ENCODE measurements at places on chromosomes 1 and 21.

DNA sequence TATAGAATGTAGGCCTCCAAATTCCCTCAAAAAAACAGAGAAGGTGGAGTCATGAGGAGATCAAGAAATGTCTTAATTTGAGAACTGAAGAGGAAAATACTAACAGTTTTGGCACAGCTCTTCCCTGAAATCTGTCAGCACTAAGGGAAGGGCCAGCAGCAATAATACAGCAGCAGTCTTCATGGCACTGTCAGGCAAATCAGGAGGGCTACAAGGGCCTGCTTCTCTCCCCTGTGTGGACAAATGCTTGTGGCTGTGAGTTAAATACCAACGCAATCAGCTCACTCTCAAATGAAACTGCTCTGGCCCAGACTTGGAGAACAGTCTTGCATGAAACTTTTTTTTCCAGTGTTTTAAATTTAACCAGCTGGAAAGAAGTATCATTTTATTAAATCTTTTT lies 20.5 kb upstream of the CNN3 start:
- DNase-seq: no peak

- DNase-seq: no peak
Observed at GRCh38 chr1:225824533-225824941, 14.6 kb downstream of the EPHX1 start.

DNA sequence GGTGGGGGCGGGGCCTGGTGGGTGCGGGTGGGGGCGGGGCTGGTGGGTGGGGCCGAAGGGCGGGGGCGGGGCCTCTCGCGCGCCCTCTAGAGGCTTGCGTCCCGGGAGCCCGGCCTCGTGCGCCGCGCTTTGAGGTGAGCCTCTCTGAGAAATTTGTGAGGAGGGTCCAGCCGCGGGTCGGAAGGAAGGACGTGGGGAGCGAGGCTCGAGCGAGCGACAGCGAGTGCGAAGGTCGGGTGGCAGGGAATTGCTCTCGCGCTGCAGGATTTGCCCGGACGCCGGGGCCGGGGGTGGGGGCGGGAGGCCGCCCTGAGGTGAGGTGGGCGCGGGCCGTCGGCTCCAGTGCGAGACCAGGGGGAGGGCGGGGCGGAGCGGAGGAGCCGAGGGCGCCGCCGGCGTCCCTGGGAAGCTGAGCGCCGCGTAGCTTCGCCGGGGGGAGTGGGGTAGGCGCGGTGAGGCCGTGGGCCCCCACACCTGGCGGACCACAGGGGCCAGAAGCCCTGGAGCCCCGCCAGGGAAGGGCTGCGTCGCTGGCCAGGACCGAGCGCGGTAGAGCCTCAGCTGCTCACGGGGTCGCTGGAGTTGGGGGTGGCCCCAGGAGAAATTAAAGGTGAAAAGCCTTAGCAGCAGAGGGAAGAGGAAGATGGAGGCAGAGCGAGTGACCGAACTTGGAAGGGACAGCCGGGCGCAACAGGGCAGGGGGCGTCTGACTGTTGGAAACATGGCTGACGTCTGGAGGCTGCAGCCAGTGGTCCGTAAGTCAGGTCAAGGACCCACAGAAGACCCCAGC lies 754 bp upstream of the LSS start:
- peak; percentile 92 for DNase-seq

DNA sequence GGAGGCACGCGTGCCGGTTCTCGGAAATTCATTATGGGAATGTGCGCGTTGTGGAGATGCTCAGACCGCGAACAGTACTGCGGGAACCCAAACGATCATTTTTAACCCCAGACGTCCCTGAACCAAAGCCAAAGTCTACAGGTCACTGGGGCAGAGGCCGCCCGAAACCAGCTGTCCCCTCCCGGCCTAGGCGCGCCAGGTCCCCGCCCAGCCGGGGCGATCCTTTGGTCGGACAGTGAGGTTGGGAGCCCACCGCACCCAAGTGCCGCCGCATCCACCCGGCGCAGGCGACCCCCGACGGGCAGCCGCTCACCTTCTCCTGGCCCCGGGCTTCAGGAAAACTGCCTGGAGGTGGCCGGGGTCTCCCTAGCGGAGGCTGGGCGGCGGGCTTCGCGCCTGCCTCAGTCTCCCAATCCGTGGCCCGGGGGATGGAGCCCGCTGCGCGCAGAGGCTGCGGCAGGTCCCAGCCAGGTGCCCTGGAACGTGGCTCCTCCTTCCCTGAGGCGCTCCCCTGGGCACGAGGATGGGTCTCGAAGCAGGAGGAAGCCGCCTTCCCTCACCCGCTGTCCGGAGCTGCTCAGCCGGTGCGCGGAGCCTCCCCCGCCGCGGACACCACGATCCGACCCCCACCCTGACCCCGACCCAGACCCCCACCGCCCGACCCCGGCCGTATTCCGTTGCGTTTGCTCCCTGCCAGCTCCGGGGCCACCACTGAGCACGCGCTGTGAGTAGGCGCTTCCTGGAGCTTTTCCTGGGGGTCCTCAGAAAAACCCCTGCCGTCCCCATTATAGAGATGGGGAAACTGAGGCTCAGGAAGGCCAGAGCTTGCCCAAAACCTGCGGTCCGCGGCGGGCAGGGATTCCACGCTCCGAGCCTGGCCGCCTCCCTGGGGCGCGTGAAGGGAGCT lies 8.1 kb upstream of the SLX9 start:
- DNase-seq: no peak

DNA sequence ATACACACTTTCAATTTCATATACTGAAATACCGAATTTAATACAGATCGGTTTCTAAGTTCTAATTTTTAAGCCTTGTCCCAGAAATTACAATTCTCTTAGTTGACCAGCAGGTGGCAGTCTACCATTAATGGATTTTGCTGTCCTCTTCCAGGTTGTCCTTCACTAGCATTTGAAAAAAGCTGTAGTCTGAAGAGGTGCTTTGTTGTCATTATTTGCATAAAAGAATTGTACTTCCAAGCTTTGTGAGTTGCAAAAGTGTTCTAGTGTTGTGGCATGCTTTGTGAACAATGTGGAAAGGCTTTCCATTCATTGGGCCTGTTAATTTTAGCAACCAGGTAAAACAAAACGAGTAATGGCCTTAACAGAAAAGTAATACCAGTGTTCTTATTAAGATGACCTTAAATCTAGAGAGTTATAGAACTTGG lies 193.6 kb downstream of the RPS6KC1 start:
- no peak for DNase-seq

DNA sequence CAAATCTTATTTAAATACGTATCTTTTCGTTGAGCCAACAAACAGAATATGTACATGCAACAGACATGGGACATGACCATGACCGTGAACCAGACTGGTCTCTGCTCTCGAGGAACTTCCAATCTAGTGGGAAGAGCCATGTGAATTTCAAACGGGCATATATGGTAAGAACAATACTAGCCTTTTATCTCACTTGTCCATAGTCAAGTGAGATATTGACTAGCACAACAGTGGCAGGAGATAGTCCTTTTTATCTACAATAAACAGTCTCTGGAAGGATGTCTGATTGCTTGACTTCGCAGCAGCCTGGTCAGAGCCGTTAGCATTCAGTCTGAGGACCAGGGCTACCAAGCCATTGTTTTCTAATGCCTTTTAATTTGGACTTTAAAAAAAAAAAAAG lies 12.6 kb upstream of the PLA2G2C start:
- no peak for DNase-seq

GRCh38 chr1:118890851-118891384 lies 97.2 kb downstream of the TBX15 start:
- DNase-seq: no peak

GRCh38 chr1:62333441-62333840 lies 14.2 kb upstream of the KANK4 start:
- no peak for DNase-seq

DNA sequence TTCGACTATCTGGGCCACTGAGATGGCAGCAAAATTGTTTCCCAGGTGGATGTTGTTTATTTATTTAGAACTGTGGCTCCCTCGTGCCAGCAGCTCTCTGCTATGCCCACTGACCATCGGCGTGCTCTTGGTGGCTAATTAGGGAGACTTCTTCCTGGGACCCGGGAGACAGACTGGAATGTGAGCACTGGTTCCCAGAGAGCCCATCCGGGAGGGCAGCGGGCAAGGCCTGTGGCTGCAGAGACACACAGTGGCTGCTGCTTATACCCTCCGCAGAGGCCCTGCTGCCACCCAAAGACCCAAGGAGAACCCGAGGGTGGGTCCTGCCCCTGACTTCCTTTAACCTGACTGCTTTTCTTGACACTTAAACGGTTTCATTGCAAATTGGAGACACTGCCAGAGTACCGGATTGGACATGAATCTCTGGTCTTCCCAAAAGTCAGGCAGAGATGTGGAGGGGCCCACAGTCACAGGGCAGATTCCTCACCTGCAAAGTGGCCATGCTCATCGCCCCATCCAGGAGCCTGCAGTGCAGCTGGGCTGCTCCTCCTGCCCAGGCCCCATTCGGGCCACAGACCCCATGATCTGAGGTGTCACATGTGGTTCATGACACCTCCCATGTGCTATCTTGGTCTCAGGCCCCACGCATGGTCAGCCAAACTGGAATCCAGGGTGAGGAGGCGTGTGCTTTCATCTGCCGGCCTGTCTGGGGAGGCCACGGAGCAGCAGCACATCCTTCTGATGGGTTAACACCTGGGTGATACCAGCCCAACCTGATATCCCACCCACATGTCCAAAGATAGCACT lies 5.7 kb upstream of the MATN1 start:
- DNase-seq: peak; percentile 58

- DNase-seq: peak; percentile 24
Observed at GRCh38 chr1:189253601-189254350, 1223.9 kb downstream of the BRINP3 start.

DNA sequence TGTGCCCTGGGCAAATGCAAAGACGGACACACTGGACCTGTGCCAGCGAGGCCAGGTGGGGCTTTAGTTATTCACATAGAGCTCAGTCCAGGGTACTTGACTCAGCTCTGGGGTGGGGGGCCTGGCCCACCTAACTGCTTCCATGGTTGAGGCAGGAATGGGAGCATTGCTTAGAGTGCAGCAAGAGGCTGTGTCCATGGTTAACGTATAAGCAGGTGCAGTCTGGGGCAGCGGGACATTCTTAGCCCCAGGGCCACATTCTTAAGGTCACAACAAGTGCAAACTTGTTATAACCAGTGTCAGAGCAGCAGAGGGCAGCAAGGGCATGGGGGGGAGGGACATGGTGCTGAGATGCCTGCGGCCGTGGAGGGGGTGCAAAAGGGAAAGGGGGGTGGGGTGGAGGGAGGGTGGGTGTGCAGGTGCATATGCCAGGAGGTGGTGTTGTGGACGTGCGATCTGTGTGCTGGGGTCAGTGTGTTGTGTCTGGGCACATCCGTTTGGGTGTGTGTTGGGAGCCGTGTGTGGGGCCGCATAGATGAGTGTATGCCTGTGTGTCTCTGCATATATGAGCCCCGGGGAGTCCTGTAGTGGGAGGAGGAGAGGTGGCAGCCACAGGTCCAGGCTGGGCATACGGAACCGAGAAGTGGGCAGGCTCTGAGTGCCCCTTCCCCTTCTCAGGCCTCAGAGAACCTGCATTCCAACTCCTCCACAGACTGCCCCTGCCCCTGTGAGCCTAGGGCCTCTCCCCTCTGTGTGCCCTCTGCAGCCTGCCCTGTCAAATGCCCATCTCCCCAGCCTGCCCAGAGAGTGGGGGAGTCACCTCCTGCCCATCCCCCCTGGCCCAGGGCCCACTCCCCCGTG lies 8.4 kb downstream of the KCNJ10 start:
- DNase-seq: no peak

- no peak for DNase-seq
Observed at GRCh38 chr1:117650840-117651568, 45.2 kb downstream of the TENT5C start.

DNA sequence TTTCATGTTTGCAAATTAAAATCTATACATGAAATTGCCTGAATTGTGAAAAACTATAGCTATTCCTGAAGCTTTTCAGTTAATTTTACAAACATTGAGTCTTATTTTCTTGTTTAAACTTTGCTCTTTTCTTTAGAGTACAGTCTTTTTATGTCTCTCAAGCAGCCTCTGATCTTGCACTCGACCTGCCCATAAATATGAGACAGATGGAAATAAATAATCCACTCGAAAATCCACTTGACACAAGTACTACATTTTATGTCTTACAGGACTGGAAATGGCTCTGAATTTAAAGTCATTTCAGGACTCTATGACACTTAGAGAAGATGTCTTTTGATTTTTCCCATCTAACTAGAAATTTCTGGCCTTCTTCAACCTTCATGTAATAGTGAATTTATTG lies 283.8 kb downstream of the USP25 start:
- DNase-seq: no peak

- no peak for DNase-seq
Observed at GRCh38 chr21:36041910-36042309, 18.4 kb downstream of the SETD4 start.

GRCh38 chr1:4179914-4180735 lies 280.1 kb upstream of the C1orf174 start:
- no peak for DNase-seq

DNA sequence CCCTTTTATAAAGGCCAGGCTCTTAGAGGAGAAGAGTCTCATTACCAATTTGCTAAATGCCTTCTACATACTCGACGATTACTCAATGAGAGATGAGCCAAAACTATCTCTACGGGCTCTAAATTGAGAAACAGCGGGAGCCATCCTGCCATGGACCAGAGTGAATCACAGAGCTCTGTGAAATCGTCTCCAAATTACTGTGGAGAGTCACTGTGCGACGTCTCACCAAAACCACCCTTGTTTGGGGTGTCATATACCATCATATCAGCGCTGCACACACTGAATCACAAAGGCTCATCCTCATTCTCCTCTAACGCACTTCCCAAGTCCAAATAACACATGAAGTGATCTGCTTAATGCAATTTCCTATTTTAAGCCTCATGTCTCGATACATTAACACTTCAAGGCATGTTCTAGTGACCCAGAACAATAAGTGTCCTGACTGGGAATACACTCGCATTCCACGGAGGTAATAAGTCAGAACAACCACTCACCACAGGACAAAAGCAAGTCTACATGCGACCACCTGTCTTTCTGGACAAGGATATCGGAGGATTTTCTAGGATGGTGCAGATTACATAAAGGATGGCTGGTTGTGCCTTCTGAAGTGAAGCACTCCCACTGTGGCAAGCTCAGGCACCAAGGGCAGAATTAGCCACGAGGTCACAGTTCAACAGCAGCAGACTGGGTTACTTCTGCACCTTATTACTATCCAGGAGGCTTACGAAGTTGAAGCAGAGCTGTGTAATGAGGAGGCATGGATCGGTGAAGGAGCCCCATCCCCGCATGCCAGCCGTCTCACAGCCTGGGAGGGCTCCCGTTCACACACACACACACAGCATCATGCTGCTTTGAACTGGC lies 44.3 kb downstream of the NID1 start:
- no peak for DNase-seq

DNA sequence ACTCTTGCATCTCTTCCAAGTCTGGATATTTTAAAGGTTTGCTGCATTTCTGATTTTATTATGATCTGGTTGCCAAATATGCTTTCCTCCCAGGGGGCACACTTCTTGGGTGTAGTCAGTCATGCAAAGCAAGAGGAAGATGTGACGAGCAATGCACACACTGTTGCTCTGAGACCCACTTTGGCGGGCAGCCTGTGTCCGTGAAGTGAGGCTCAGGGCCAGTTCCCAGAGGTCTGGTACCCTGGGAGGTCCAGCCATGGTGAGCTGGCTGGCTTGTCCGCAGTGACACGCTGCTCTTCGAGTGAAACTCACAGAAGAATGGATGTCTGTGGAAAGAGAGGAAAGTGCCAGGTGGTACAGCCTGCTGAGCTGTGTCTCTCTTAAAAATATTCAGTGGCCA lies 52.8 kb upstream of the EDN2 start:
- no peak for DNase-seq

All from left lung (tissue), 14 donors.